ENCODE measurements at places on chromosomes 6 and 20.
A peak's percentile ranks its signal among the peaks of the same experiment; 100 is the strongest.

DNA sequence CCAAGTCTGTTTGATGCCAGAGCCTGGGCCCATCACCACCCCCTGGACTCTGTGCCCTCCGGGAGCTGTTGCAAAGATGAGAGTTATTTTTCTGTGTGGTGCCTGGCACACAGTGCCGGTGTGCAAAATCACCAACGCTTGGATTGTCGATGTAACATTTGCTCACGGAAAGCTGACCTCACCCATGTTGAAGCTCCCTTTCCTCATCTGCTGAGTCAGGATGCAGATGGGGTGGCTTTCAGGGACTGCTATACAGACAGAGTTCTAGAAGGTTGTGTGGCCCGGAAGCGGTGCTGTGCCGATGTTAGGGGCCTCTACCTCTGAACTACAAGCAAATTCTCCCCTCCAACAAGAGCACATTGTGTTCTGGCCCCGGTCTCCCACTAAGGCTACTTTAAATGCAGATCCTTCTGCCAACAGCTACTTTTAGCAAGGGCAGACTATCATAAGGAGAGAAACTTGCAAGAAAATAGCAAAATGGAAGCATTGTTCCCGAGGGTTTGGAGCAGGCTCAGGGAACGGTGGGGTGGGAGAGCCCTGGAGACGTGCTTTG lies 34.0 kb downstream of the EYA2 start:
- no peak for DNase-seq

DNA sequence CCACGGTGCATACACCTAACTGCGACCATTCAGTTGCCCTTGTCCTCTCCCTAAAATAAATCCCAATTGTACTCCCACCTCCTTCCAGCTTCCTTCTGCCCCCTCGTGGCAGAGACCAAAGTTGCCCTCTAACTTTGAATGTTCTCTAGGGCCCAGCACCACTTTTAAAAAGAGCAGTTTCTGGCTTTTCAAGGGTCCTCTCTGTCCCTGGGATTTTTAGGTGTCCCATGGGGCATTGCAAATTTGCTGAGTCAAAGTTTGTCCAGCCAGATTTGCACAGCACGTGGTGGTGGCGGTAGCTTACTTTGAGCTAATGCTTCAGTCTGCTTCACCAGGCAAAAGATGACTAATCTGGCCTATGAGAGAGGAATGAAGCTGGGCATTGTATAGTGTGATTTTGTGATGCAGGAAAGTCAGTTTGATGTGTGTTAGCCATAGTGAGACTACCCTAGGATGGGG lies 100.2 kb downstream of the PERP start:
- DNase-seq = no peak

GRCh38 chr20:4113615-4114603 lies 98.6 kb upstream of the RNF24 start:
- no peak for DNase-seq

DNA sequence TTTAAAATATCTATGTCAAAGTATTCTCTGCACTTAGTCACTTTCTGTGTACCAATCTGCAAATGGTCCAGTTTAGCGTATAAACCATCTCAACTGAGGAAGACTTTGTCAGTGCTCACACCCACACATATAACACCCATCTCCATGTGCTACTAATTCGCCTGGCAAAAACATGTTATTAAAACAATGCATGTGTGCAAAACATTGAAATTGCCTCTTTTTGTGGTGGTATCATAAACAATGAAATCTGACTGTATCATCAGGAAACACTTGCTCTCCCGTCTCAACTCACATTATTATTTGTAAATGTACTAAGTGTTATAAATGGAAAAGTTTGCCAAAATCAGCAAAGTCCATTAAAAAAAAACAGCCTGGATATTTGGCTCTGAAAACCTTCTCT lies 105.9 kb upstream of the FOXC1 start:
- no peak for DNase-seq

DNA sequence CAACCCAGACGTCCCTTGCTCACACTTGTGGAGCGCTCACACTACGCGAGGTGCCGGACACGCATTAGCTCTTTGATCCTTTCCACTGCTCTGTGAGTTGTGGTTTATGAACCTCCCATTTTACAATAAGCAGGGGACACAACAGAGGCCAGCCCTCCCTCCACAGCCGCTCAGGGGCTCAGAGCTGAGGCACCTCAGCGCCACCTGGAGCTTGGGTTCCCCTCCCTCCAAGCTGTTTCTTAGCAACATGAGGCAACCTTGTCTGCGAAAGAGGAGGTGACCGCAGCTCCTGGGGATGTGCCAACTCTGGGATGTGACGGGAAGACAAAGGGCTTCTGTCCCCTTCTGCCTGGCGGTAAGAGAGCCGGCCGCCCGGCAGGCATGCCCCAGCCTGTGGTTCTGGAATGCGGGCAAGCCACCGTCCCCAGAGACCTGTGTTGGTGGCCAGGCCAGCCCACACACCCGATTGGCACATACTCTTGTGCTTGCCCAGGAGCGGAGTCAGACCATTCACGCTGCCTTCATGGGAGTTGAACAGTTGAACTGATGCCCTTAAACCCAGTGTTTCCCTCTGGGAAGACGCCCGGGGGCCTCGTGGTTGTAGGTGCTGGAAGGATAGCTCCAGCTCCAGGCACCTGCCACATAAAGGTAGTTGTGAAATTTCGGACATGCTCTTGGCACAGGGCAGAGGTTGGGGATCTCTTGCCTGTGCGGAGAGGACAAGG lies 44.5 kb downstream of the RBM38 start:
- DNase-seq = peak; percentile 35

GRCh38 chr6:82337688-82338257 lies 25.8 kb upstream of the TPBG start:
- no peak for DNase-seq

GRCh38 chr6:30443657-30444450 lies 45.5 kb upstream of the HLA-E start:
- no peak for DNase-seq

GRCh38 chr6:167306401-167306998 lies 15.4 kb downstream of the UNC93A start:
- DNase-seq = no peak

DNA sequence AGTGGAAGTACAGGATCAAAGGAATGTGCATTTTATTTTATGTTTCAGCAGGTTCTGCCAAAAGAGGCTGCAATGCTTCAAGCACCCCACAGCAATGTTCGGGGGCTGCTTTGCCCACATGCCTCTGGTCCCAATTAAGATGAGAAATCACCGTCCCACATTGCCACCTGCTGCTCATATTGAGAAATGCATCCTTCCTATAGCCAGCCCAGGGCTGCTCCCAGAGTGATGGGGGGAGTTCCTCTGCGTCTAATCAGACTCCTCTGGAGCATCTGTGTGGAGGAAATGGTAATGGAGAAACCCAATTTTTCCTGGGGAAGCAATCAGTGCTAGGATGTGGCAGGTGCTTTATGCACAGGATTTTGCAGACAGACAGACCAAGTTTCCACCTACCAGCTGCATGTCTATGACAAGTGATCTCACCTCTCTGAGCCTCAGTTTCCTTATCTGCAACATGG lies 33.7 kb downstream of the PTGIS start:
- peak; percentile 24 for DNase-seq

DNA sequence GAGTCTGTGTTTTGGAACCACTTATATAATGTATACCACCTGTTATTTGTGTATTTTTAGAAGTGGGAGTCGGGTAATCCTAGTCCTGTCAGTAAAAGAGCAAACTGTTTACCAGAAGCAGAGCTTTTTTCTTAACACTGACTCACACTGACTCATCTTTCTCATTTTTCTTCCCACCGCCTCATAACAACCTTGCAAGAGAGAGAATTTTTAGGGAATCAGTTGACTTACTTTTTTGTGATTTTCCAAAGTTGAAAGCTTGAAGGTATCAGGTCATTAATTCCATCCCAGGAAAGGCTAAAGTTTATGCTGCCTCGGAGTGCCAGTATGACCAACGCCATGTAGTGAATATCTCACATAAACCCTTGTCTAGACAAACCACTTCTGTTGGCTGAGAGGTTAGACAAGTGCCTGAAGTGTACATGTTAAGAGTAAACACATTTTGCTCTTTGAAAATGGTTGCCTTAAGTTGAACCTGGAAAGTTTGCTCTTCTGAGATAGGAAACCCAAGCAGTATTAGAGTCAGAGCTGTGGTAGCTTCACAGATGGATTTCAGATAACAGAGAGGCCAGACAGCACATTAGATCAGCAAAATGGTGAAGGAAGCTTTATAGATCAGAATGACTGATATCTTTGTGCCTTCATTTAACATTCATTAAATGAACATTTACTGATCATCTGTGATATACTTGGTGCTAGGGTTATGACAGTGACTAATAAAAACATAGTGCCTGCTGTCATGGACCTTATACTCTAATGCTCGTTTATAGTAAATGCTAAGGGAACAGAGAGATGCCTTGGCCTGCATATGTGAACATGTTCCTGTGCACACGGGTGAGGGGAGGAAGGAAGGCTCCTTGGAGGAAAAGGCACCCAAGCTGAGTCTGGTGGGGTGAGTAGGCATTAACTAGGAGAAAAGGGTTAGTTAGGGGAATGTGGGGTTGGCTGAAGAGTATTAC lies 29.1 kb upstream of the PKIG start:
- no peak for DNase-seq

- DNase-seq = no peak
Observed at GRCh38 chr20:59668926-59669850, 64.8 kb downstream of the PHACTR3 start.

GRCh38 chr6:151293688-151294016 lies 53.9 kb downstream of the AKAP12 start:
- DNase-seq = no peak

GRCh38 chr6:121506761-121507754 lies 71.6 kb downstream of the GJA1 start:
- DNase-seq = no peak

GRCh38 chr6:129785756-129786135 lies 75.4 kb downstream of the TMEM244 start:
- no peak for DNase-seq

DNA sequence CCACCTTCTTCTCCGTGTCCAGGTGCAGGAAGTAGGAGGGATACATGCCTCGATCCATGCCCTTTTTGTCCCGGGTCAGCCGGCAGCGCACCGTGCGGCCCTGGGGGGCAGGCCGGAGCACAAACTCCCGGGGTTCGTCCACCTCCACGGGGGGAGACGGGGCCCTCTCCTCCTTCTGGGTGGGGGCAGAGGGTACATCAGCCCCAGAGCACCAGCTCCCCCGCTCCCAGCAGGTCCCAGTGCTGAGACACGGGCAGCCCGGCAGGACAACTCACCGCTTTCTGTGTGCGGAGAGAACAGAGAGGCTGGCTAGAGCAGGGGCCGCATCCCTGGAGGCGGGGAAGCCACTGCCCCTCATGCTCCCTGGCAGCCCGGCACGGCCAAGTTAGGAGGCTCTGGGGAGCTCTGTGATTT lies 6.7 kb downstream of the TULP1 start:
- DNase-seq = no peak

DNA sequence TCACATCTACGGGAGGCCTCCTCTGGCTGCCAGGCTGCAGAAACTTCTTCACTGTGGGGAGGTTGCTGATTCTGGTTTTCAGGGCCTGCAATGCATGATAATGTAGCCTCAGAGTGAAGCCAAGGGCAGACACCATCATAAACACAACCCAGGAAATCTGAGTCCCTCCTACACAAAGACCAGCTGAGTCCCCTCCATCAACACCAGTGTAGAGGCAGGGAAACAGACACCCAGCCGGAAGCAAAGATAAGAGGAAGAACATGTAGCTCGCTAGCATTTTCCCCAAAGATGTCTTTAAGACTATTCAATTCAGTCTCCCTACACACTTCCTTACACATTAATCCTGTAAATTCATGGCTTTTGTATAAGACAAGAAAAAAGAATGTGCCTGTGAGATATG lies 23.6 kb downstream of the GSTA2 start:
- no peak for DNase-seq

GRCh38 chr6:2857580-2858337 lies 16.1 kb upstream of the SERPINB1 start:
- DNase-seq = peak; percentile 41

DNA sequence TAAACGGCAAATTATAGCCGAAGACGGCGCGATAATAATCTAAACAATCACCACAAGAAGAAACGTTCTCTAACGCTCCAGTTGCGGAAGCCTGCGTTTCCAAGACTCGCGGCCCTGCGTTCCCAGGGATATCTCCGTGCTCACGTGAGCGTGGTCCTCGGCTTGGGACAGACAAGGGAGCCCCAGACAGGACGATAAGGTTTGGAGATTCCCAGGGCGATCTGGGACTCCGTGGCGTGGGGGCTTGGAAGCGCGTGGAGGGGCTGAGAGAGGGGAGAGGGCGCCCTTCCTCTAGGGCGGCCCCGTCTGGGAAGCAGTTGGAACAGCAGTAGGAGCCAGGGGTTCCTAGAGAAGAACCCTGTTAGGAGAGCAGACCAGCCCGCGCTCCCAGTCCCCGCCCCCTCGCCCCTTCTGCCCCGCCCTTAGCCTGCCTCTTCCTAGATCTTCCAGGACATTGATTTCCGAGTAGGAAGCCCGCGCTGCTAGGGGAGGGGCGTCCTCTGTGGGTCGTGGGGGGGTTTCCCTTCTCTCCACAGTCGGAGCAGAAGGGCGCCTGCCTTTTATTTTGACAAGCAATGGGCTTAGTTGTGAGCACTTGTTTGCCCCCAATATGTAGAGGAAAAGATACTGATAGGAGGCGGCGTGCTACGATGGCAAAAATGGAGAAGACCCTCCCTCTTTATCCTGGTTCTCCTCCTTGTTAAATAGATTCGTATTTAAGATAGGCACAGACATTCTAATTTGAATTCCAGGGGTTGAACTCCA lies 10.6 kb downstream of the NRN1 start:
- no peak for DNase-seq

GRCh38 chr6:20706238-20706938 lies 172.1 kb downstream of the CDKAL1 start:
- DNase-seq = no peak

- DNase-seq = no peak
Observed at GRCh38 chr20:22465622-22466446, 118.5 kb downstream of the FOXA2 start.

- no peak for DNase-seq
Observed at GRCh38 chr6:10112871-10113549, 301.9 kb downstream of the TFAP2A start.

DNA sequence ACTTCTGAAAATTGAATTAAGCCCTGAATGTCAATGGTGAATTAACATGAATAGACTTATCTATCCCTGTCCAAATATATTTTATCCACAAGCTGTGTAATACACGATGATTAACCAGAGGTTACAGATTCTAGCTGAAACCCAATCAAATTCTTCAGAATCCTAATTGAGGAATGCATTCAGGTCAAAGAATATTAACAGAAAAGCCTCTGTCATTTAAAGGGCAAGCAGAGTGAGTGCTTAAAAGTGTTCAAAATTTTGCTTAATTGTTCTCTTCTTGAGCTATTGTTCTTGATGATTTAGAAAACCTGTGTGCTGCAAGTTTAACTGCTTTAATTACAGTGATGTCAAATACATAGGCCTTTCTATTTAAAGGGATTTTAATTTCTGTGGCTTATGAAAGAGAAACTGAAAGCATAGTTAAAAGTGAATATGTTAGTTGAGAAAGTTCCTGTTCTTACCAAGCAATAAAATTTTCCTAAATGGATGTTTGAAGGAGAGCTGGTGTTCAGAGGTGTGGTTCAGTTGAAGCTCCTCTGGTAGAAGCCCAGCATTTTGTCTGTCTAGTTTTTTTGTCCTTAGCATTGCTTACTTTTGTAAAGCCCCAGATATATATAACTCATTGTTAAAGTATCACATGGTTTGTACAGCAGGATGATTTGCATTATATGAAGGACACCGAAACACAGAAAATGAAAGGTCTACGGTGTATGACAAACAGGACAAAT lies 466.3 kb upstream of the PLCB4 start:
- DNase-seq = no peak

GRCh38 chr6:159267165-159267564 lies 98.0 kb downstream of the FNDC1 start:
- DNase-seq = no peak

Data from T-cell (primary cell).